ENCODE measurements at places on chromosomes 5 and 9.
A peak's percentile ranks its signal among the peaks of the same experiment; 100 is the strongest.

DNA sequence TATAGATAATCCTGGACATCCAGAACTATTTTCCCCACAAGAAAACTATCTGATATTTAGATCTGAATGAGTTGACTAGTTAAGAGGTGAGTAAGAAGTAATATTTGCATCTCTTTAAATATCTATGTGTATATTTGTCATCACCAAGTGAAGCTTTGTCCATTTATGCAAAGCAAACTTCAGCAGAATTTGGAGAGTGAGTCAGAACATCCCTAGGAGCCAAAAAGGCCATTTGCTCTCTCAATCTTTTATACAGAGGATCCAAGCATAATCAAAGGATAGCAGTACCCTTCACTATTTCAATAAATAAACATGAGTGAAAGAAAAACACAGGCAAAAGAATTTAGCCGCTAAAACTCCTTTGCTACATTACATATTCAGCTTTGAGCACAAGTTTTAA lies 454.4 kb downstream of the NR2F1-AS1 start:
- no peak for DNase-seq

- DNase-seq: peak; percentile 60
Observed at GRCh38 chr9:136409557-136410455, 608 bp downstream of the ENTR1 start.

DNA sequence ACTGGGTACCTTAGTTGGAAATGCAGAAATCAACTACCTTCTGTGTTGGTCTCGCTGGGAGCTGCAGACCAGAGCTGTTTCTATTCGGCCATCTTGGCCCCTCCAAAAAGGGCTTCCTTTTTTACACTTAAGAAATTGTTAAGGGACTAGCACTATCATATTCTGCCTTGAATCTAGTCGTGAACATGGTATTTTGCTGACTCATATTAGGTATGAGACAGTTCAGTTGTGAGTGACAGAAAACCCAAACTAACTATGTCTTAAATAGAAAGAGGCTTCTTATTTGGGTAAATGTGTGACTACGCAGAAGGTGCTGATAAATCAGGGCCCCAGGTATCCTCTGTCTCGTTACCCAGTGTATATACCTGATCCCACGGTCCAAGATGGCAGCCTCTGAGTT lies 298.2 kb downstream of the EDIL3 start:
- no peak for DNase-seq

DNA sequence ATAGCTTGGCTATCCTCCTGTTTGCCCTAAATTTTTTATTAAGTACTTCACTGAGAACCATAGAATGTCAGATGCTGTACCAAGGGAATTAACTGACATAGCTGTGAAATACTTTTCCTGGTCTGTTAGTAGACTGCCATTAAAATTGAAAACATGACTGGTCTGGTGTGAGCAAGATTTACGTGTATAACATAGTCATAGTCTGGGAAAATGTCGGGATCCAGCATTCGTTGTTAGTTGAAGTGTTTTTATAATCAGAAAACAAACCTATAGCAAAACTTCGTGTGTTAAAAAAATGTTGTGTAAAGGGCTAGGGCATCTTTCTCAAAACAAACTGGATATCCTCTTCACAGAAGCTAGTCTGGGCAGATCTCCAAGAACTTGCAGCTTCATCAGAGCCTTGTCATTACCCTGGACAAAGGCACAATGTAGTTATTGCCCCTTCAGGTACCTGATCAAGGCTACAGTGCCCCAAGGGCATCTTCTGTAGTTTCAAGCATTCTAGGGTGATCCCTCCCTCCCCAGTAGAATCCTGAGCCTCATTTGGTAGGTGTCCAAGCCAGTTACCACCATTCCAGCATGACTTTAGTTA lies 454.2 kb upstream of the SGCD start:
- DNase-seq: no peak

- no peak for DNase-seq
Observed at GRCh38 chr5:31027721-31028120, 165.8 kb upstream of the CDH6 start.

DNA sequence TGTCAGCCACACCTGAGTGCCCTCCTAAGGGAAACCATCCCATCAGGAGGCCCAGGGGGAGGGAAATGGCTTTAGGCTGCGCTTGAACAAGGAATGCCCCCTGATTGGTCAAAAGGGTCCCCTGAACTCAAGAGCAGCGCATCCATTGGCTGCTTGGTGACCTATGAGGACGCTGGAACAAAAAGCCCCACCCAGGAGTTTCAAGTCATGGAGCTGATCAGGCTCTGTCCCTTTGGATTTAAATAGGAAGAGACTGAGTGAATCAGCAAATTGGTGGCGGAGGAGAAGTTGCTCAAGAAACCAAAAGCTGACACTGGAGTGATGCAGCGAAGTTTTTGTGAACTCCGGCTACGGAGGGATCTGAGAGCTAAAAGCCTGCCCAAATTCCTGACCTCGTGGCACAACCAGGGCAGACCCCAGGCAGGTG lies 66.7 kb downstream of the SMIM23 start:
- no peak for DNase-seq

DNA sequence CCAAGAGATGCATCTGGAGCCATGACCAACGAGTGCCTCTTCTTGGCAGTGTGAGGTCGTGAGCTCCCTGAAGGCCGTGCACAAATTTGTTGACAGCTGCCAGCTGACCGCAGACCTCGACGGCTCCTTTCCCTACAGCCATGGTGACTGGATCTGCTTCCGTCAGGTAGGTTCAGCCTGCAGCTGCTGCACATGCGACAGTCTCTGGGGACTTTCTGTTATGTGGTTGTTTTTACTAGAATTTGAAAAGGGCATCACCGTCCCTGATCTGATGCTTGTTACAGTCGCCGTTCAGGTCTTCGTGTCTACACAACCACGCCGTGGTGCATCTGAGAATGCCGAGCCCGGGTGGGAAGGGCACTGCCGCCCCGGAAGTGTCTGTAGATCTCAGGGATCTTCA lies 36.5 kb upstream of the LRRC14B start:
- DNase-seq: no peak

GRCh38 chr9:12784461-12785259 lies 9.8 kb downstream of the LURAP1L start:
- peak; percentile 43 for DNase-seq

DNA sequence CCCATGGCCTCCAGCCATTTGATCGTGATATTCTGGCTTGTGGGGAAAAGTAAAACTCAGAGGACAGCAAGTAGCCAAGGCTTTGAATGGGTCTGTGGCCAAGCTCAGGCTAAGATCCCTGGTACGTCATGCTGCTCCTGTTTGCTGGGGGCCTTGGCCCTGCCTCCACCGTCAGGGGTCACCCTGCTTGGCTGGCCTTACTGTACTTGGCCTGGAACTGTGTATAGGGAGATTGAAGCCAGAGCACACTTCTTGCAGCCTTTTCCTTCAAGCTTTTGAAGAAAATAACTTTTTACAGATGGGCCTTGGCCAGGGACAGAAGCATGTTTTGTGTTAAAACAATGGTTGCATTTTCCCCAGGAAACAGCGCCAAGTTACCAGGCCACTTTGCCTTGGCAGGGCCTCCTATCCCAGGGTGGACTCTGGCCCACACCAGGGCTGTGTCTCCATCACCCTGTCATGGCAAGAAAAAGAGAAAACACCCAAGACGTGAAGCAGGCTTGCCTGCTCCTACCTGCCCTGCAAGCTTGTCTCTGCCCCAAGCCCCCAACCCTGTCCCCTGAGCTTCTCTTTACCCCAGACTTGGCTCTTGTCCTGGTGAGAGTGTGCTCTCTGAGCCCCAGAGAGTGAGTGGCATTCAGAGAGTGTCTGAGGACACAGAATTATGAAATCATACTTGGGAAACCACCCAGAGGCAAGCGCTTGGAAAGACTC lies 286.9 kb downstream of the GADD45G start:
- DNase-seq: no peak

DNA sequence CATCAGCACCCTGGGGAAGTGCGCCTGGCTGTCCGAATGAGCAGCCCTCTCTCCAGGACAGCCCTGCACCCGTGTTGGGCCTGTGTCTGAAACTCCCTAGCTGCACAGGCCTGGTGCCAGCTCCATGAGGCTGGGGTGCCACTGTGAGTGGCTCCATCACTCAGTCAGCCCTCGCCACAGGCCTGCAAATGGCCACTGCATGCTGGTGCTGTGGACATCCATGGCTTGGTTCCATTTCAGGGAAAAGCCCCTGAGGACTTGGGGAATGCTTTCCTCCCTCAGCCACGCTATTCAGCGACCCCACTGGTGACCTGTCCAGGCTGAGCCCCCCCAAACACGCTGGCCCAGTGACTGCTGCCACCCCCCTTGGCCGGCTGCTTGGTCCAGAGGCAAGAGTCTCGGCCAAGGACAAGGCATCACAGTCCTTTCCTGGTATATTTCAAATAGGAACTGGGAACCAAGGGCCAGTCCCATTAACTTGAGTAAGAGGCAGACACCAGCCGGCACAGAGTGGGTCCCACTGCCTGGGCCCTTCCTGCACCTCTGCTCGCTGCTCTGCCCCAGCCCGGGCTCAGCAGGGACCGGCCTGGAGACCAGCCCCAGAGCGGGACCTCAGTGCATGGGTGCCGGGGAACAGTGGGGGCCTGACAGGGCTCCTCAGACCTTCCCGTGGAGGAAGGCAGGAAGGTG lies 181.3 kb downstream of the AUH start:
- DNase-seq: no peak

DNA sequence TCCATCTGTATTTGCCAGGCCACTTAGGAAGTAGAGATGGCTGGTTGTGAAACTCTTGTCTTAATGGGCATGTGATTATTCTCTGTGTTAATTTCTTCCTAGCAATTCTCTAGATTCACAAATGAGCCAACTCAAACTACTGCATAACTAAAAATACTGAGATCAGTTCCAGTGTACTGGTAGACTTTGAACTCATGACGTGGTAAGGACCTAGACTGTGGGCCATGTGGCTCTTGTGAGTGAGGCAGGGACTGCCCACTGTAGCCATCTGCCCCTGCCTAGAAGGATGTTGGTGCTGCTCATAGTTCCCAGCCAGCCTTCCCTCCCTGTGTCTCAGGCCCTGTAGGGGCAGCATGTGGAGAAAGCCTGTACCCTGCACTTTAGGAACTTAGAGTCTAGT lies 47.4 kb downstream of the CYSTM1 start:
- DNase-seq: no peak

DNA sequence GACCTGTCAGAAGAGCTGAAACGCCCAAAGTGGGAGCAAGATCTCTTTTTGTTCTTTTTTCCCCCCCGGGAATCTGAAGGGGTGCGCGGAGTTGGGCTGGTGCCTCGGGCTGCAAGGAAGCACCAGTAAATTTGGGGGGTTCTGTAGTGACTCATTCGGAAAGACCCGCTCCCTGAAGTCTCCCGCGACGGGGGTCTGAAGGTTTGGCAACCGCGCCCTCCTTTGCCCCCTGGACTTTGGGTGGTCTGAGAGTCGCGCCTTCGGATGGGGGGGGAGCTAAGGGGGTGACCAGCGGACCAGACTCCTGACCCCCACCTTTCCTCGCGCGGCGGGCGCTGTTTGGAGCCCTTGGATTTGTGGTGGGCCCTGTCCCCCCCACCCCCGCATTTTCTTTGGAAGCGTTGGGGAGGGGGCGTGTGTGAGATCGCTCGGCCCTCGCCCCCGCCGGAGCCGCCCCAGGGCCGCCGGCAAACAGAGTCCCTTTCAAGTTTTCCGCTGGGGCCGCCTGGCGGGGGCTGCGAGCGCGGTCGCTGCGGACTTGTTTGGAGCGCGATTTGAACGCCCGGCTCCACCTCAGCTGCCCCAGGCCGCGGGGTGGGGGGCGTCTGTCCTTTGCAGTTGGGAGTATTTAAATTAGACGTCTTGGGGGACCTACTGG lies 2.0 kb downstream of the CXXC5 start:
- peak; percentile 64 for DNase-seq

GRCh38 chr9:124389146-124389939 lies 25.9 kb downstream of the PSMB7 start:
- no peak for DNase-seq

- DNase-seq: no peak
Observed at GRCh38 chr9:4293293-4293941, 6.5 kb downstream of the GLIS3 start.

DNA sequence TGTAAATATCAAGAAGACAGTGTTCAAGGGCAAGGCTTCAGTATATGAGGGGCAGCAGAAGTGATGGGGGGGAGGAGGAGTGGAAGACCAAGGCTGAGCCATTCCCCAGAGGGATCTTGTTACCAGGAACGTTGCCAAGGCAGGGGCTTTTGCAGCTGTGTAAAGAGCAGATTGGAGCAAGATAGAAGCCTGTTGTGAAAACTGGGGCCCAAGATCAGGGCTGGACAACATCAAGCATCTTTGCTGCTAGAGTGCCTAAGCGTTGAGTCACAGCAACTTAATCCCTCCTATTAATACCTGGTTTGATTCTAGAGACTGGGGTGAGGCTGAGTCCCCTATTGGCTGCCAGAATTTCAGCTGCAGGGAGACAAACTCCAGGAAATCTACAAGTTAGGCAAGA lies 18.4 kb upstream of the ERCC6L2 start:
- no peak for DNase-seq

DNA sequence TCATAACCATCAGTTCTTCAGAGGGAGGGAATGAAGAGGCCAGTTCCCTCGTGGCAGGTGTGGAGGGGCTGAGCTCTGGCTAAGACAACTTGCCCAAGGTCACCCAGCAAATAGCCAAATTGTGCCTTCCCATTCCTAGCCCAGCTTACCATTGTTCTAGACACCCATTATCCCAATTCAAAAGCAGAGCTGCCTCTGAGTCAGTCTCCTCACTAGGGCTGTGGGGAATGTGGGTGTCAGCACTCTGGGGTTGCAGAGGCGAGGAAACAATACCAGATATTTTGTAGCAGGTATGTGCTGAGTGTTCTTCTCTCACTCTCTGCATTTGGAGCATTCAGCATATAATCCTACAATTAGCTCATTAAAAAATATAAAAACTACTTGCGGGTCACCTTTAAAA lies 270.8 kb downstream of the PSAT1 start:
- no peak for DNase-seq

GRCh38 chr5:88000877-88001276 lies 267.8 kb downstream of the TMEM161B start:
- no peak for DNase-seq

Measured in GM06990 (cell line).